NCI-H226 (cell line): ENCODE measurements at places on chromosomes 16 and 17.

- no peak for DNase-seq
These were observed 55.6 kb downstream of the TMC6 start for GRCh38 chr17:78072961-78073360.

- no peak for DNase-seq
These were observed 12.2 kb upstream of the CBFA2T3 start for GRCh38 chr16:88988980-88989811.

- peak; percentile 41 for DNase-seq
These were observed 542 bp downstream of the SLC39A11 start for GRCh38 chr17:73091770-73092522.

DNA sequence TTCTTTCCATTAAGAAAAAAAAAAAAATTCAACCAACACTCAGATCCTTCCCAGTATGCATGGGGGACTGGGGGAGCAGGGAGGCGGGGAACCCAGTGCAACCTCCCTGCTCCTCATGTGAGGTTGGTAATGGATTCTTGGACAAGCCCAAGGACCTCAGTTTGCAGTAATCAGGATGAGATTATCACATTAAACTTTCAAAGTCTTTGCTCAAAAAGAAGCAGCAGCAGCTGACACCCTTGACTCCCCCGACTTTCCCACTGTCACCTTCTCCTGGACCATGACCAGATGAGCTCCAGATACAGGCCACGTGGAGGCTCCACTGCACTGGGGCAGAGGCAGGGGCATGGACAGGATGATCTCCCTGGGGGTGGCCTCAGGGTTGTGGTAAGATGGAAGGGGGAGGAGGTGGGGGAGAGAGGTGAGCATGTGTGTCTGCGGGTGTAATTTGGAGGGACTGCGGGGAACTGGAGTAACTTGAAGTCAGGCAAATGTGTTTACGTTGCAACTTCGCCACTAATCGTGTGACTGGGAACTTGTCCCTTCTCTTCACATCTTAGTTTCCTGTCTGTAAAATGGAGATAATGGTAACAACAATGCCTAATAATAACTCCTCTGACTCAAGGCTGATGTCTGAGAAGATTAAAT is 19.8 kb downstream of the ZNF385C start:
- no peak for DNase-seq

- DNase-seq, result no peak
These were observed 16.0 kb downstream of the BTBD17 start for GRCh38 chr17:74345433-74346241.

DNA sequence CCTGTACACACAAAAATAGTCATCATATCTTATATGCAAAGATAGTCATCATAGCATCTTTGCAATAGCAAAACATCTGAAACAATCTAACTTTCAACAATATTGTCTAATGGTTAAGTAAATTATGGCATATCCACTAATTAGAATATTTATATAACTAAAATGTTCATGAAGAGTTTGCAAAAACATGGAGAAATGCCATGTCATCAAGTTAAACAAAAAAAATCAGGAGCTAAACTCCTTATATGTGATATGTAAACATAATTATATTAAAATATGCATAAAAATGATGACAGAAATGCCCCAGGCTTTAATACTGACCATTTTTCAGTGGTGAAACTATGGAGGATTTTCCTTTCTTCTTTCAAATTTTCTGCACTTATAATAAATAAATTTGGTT is 22.3 kb upstream of the XYLT1 start:
- DNase-seq, result no peak

DNA sequence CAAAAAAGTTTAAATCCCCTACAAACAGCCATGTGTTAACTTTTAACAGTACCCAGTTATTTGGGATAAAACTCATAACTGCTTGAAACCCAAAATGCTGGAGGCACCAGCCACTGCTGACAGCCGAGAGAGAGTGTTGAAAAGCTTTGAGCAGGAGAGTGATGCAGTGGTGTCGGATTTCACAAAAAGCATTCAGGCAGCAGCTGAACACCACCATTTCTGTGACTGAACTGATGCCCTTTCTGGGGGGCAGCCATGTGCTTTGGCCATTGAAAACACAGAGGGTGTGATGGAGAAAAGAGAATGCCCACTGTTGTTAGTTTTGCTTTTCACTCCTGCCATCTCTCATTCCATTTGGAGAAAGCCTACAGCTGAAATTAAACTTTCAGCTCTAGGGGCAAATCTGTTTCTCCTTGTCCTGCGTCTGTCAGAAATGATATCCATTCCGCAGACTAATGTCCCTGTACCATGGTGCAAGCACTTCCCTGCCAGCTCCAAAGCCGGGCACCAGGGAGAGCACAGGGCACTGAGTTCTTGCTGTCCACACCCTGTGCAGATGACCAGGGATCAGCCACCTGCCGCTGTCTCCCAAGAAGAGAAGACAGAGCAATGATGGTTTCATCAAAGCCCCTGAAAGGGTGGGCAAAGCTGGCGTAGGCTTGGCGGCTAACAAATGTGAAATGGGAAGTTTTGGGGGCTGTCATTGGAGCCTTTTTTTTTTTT is 16.6 kb upstream of the MLYCD start:
- DNase-seq, result no peak

GRCh38 chr17:81222906-81223761 is at the start of gene CEP131:
CEP131 (minus strand) TSS chr17:81222965; CDS start chr17:81220056, 2,909 bp downstream.
- peak; percentile 96 for DNase-seq

- no peak for DNase-seq
These were observed 37.5 kb upstream of the SSTR5 start for GRCh38 chr16:1035066-1035415.

DNA sequence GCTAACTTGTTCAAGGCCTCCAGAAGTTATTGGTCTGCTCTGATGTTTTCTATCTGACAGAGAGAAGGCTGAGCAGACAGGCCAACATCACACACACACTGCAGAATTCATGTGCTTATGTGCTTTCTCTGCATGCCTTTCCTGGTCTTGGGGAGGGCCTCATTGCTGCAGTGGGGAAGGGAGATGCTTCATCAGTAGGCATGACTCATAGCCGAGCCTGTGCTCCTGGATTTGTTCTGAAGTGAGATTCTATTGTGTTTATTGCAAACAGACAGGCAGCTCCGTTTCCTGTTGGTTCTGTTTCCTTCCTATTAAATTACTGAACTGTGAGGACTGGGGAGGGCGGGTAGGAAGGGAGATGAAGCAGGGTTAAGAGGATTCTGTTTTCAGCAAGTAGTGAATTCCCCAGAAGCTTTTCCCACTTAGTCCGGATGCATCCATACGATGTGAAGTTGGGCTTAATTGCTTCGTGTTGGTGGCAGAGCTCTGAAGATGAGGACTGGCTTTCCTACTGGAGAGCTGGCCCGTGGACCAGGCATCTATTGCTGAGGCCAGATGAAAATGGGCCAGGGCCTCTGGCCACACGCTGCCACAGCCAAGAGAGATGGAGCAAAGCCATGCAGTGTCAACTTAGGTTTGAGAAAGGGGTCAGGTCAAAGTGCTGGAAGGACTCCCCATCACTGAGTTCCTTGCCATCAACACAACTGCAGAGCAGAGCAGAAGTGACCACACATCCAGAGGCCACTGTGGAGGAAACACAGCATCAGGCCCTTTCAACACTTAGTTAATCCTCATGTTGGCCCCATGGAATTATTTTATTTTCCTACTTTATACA is 179.3 kb downstream of the UTP18 start:
- no peak for DNase-seq

DNA sequence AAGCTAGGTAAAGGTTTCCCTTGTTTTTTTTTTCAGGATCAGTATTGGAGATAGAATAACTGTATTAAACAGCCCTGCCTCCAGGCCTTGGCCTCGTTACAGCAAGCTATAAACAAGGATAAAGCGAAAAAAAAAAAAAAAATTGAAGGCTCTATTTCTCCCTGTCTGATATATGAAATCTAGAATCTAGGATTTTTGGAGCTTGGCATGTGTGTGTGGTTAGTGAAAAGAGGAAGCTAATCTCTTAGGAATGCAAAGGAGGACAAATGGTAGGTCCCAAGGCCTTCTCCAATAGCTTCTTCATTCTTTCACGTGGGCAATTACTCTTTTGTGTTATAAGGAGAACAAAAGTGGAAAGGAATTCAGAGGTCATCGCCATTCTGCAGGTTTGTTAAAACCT is 470.3 kb downstream of the TMEM114 start:
- DNase-seq, result no peak

- no peak for DNase-seq
These were observed 258.4 kb downstream of the C16orf95 start for GRCh38 chr16:87058728-87059250.

DNA sequence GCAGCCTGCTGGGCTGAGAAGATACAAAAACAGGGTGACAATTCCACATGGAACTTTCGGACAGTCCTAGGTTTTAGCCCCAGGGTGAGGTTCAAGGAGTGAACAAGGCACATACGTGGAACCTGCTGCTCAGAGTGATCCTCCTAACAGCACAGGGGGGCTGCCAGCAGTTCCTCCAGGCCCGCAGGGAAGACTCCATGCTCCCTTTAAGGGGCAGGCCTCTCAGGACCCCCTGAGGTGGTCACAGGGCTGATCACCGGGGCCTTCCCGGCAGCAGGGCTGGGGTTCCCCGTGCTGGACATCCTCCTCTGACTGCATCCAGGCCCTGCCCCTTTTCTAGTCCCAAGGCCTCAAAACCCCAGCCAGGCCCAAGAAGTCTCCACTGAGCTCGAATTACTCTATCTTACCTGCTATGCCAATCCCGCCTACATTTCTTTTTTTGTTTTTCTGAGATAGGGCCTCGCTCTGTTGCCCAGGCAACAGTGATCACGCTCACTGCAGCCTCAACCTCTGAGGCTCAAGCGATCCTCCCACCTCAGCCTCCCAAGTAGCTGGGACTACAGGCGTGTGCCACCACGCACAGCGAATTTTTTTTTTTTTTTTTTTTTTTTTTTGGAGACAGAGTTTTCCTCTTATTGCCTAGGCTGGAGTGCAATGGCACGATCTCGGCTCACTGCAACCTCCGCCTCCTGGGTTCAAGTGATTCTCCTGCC is 10.4 kb downstream of the CANT1 start:
- DNase-seq, result no peak

DNA sequence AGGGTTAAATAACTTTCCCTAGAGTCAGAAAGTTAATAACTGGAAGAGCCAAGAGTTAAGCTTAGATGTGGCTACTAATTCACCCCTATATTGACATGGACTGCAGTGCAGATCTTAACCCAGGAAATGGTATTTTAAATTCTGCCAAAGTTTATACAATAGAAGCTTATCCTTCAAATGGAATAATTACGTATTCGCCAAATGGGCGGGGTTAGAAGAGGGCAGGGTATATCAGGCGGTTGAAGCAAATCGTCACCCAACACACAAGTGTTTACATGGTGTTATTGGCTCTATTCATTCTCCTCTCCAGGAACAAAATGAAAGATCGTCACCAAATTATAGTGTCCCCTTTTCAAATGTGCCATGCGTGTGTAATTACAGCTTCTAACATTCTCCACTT is 182.7 kb downstream of the PRKCB start:
- no peak for DNase-seq

DNA sequence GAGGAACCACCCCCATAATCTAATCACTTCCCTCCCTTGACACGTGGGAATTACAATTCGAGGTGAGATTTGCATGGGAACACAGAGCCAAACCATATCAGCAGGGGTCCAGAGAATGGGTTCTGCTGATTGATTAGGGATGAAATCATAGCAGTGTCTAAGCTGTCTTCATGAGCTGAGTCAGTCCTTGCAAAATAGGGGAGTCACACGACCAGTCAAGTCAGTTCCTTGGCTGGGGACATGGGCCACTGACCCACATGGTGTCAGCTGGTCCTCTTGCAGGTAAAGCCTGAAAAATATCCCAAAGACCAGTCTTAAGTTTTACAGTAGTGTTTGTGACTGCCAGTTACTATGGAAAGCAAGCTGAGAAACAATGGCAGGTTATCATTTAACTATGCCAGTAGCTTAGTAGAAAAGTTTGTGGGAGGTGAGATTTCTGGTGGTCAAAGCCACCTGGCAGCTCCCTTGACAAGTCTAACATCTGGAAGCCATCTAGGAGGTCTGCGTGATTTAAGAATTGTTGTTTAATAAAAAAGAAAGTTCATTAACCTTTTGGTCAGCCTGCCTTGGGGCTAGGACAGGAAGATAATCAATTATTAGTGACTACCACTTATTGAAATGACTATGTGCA is 15.7 kb upstream of the ATF7IP2 start:
- no peak for DNase-seq

DNA sequence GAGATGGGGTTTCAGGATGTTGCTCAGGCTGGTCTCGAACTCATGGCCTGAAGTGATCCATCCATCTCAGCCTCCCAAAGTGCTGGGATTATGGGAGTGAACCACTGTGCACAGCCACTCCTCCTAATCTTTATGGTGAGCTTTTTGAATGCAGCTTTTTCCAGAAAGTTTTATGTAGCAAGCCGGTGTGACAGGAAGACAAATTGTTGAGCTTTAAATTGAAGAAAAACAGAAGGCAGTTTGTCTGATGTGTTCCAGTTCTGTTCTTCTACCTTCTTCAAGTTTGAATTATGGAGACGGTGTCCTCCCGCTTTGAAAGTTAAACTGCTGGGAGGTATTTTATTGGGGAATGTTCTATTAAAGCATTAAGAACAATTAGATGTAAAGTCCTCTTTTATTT is 177.1 kb downstream of the SNX29 start:
- no peak for DNase-seq

DNA sequence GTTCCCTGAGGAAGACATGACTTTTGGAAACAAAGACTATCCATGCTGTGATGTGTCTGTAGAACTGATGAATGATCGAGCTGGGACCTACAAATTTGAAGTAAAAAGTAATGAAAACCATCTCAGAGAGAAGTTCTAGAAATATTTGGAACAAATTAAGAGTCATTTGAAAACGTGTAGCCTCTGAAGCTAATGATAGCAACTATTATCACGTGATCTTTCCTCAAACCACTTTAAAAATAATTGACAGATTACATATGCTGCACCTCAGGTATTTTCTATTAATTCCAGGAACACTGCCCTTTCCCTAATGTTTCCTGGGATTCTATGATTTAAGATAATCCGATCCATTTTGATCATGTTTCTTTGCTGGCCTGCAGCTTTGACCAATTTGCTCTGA is 990.3 kb downstream of the CDH8 start:
- no peak for DNase-seq

DNA sequence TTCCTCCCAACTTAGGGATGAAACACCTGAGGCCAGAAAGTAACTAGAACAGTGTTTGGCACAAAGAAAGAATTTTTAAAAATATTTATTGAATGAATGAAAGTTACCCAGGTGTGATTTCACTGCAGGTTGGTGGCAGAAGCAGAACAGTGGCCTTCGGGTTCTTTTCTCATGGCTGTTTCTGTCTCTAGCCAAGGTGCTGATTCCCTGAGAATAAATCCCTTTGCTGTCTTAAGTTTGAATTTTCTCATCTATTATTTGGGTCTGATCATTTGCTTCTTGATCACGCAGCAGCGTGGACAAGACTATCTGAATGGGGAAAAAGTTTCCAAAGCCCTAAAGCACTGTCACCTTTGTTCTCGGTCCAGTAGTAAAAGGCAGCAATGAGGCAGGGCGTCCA is 73.1 kb upstream of the KIFC3 start:
- no peak for DNase-seq
